Activated T-cell treated with anti-CD3 and anti-CD28 coated beads, Interleukin-2, amount 50 U/mL, for 4 hours (primary cell): ENCODE measurements at places on chromosomes 6 and 20. TPM values are rescaled to one million over a fixed set of nuclear protein-coding genes. Genes with fewer than 3 reads are reported as not detected.

STMND1 gene
- total RNA-seq, result not detected

DNA sequence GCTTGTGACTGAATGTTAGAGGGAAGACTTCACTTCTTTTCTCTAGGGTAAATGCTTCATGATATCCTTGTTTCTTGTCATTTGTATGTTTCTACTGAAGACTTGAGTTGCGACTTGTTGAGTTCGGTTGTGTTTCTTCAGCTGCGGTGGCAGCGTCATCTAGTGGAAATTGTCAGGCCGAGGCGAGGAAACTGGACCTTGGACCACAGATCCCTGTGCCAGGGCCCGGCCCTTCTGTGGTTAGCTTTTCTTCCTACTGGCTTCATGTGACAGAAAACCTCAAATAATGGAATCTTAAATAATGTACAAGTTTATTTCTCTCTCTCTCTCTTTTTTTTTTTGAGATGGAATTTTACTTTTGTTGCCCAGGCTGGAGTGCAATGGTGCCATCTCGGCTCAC is 12.4 kb downstream of the MTHFD1L start:
- DNase-seq, result no peak

DNA sequence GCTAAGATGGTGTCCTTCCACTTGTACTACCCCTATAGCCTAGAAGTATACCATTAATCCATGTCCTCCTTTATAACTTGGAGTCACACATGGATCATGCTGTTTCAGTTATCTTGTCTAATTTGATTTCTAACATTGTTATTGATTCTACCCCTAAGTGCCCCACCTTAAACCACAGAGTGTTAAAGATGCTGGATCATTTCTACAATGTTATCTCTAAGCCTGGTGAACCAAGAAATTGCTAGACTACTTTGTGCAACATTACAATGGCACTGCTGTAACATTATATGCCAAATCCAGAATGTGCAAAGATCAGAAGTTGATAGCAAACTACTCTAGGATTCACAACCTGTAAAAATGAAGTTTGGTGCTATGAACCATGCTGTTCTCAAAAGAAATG is 1.7 kb downstream of the CGA start:
- DNase-seq, result no peak

PRRC2A gene
- total RNA-seq, result 306 TPM

TRIM31 gene
- not detected for total RNA-seq

PPP1R16B gene
- total RNA-seq, result 163 TPM

BEND6 gene
- not detected for total RNA-seq

PSORS1C1 gene
- total RNA-seq, result not detected

GRCh38 chr20:58863044-58863790 is 10.7 kb downstream of the GNAS start:
- no peak for DNase-seq

DNA sequence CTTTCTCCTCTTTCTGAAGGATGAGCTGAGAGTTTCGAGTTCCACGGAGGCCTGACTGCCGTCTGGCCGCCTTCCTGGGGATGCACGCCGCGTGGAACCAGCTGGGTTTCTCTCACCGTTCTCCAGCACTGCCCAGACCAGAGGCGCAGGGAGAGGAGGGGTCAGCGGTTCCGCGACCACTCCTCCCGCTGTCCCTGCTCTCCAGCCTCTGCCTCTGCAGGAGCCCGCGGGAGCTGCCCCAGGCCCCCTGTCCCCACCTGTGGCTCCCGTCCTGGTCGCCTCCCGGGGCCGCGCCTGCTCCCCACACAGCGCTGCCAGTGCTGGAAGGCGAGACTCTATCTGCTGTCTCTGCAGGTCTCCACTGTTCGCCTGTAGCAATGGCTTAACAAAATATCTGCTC is 106.8 kb upstream of the AFDN start:
- no peak for DNase-seq

ZC2HC1B gene
- not detected for total RNA-seq

GRCh38 chr6:144804246-144804790 is 519.2 kb downstream of the UTRN start:
- DNase-seq, result no peak

DNA sequence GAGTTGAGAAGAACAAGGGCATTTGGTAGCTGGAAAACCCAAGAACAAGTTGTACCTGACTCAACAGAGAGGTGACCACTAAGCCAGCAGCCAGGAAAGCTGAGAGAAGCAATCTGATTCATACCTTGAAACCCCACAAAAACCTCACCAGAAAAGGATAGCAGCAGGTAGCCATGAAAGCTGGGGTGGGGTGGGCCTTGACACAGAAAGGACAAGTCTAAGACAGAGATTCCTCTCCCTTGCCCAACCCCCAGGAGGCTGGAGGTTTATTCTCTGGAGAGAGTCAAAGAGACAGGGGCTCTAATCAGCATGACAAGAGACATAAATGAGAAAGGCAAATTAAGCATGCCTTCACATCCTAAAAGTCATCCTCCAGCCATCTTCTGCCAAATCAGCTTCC is 151.7 kb upstream of the DST start:
- DNase-seq, result no peak

DNA sequence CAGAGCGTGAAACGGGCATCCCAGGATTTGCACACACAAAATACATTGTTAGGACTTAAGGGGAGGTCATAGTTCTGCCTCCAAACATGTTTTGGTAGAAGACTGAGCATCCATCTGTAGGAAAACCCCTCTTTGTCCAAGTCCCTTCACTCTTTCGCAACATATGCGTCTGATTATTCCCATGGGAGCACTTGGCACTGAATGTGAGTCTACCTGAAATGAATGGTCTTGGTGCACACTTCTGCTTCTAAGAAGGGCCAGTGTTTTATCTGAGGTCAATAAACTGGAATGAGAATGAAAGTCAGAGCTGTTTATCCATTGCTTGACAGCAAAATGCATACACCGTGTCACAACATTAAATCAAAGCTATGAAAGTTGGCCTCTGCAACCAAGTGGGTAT is 33.0 kb downstream of the GJA10 start:
- DNase-seq, result no peak

FAM83C gene
- total RNA-seq, result not detected

DNA sequence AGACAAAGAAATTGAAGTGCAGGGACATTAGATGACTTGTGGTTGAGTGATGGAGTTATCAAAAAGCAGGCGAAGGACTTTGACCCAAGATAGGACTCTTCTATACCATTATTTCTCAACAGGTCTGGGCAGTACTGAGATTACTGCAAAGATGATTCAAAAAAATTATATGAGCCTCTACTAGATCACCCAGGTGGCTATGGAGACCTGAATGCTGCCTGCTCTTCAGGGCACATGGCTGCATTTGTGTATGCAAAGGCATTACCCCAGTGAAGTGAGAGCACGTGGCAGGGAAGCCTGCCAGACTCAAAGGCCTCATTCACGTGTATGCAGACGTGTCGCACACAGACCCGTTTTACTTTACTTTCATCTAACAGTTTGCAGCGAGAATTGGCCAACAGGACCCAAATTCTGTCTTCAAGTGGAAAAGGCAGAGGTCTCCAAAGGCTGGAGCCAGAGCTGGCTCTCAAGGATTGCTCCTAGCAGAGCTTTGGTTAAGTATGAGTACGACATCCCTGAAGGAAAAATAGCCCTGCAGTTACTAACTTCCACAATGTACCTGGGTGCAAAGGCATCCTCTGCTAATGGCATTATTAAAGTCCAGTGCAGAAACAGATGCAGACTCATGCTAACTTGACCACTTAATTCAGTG is 113.8 kb upstream of the ARMC2 start:
- no peak for DNase-seq

PGC gene
- 0.38 TPM for total RNA-seq

DNA sequence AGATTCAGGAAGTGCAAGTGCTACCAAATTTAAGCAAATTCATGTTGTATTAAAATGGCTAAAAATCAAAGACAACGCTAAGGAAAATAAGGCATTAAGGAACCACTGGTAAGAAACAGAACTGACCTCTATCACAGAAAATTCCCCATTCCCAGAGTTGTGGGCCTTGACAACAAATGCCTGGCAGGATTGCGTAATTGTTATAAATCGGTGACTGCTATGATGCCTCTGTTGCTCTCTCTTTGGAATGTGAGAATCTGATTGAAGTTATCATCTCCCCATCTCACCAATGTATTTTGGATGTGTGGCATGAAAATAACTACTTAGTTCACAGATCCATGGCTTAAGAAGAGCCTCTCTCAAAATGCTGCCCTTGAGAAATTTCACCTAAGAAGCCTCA is 257.3 kb downstream of the OGFRL1 start:
- no peak for DNase-seq

DNA sequence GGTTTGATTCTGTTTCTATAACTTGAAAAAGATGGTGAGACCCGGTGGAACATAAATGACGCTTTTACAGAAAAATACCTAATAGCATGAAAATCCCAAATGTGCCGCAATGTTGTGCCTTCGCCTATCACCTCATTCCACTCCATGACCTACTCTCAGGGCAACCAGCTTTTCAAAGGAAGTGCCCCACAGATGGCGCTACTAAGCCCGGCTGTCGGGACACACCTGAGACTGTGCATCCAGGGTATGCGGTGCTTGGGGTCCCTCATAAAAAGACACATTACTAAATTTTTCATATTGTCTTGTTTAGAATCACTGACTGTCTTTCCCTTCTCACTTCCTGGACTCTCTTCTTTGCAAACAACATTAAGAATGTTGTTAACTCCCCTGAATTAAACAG is 145.5 kb upstream of the RPS6KA2 start:
- no peak for DNase-seq

OSTM1 gene
- total RNA-seq, result 40.7 TPM

DNA sequence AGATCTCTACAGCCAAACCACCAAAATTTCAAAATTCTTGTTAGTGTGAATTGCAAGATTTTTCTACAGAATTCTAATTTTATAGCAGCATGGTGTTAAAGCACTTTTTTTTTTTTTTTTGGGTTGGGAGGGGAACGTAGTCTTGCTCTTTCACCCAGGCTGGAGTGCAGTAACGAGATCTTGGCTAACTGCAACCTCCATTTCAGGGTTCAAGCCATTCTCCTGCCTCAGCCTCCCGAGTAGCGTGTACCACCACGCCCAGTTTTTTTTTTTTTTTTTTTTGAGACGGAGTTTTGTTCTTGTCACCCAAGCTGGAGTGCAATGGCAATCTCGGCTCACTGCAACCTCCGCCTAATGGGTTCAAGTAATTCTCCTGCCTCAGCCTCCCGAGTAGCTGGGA is 11.5 kb downstream of the ARHGAP18 start:
- DNase-seq, result no peak
